ENCODE measurements at places on chromosomes 13 and 19.

GRCh38 chr19:19460761-19461265 lies 54.5 kb downstream of the TSSK6 start:
- peak; percentile 84 for DNase-seq

DNA sequence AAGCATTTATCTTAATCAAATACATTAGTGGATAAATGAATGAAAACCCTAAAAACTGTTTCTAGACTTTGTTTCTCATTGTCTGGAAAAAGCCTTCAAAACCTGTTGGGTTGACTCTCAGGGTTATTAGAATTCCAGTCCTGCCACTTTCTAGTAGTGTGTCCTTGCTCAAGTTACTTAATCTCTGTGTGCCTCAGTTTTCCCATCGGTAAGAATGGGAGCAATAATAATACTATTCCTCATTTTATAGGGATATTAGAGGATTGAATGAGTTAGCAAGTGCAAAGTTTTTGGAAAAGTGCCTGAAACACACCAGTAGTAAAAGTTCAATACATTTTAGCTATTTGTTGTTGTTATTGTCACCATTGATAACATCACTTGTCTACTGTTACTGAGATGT lies 2.9 kb downstream of the URAD start:
- DNase-seq = no peak

GRCh38 chr13:49183672-49184325 lies 36.3 kb upstream of the MLNR start:
- no peak for DNase-seq

DNA sequence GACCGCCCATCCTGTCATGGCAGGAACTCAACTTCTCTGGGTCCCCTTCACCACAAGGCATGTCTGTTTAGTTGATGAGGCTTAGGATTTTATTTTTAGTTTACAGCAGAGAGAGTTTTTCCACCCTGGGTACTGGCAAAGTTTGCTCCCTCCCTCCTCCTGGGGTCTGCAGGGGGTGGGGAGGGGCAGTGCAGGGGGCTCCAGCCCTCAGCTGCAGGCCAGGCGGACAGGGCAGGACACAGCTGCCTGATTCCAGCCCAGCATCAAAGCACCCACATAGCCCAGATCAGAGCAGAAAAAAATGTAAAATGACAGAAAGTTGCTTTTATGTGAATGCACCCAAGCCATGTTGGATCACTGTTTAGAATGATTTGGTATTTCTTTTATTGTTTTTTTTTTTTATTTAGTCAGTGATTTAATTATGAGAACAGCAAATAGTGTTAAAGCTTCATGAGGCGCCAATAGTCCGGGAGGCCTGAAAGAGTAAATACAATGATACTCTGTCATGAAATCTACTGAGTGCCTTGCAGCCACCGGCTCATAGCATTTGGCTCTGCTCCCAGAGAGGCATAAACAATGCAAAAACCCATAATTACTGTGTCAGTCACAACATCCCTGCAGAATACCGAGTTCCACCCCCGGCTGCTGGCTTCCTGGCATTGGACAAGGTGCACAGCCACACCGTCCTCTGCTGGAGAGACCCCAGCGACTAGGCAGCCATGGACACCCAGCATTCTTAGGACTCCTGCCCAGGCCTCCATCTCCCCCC lies 923.5 kb downstream of the UQCRFS1 start:
- no peak for DNase-seq

GRCh38 chr13:74048756-74049155 lies 85.4 kb downstream of the KLF12 start:
- no peak for DNase-seq

Data from CD4-positive, CD25-positive, alpha-beta regulatory T cell (primary cell).